IPS-NIHi11 (cell line): ENCODE measurements at places on chromosomes 7 and 10.

DNA sequence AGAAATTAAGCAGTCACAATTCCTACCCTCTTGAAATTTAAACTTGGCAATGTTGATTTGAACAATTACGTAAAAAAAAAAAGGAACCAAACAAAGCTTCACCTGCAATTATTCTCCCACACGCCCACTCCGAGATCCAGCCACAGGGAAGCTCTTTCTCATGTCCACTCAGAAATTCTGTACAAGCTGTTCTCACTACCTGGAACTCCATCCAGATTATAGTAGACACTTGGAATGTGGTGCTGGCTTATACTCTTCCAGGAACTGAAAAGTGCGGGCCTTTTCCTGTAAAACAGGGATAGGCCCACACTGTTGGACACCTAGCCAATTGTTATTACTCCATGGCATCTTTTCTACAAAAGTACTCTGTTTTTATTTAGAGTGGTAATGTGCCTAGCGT lies 20.3 kb upstream of the TOMM7 start:
- DNase-seq, result no peak

- no peak for DNase-seq
Measured at GRCh38 chr7:2775785-2776184, 68.3 kb downstream of the GNA12 start.

GRCh38 chr7:1015196-1016121 lies 28.9 kb upstream of the GPR146 start:
- no peak for DNase-seq

DNA sequence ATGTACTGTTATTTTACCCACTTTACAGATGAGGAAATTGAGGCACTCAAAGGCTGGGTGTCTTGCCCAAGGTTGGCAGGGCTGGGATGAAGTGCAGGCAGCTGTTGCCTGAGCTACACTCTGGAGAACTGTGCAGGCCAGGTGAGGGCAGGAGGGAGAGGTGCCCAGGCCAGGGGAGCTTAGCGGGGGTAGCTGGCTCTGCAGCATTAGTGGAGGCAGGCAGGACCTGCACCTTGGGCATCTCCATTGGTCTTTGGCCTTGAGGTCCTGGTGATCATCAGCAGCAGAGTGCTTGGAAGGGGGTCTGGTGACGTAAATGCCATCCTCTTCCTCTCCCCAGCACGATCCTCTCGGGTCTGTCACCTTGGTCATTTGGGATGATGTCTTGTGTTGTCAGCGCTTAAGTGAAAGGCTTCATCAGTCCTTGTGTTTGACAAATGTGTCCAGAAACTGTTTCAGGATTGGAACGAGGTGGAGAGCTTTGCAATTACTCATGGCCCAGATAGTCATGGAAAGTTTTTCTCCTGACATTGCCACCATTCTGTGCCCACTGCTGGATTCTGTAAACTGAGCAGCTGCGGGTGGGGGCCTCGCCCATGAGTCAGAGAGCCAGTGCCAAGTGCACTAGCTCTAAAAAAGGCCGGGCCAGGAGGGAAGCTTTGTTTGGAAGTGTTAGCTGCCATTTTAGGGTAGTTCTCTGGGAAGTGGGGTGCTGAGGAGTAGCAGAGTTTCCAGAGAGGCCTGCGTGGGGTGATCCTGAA lies 47.6 kb downstream of the TSPAN15 start:
- no peak for DNase-seq

DNA sequence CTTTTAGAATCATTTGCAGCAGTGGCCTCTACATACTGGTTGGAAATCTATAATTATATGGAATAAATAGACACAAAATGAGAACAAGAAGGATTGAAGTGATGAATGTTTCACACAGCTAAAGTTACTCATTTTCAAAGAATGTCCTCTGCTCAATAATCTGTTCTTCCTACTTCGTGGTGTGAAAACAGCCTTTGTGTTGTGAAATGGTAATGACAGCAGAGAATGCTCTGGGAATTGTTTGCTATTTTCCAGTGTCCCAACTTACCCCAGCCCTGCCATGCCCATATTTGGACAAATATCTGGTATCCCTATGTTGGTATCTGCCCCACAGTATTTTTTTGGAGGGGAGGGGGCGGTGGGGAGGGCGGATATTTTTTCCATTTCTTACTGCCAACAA lies 130.4 kb downstream of the GLI3 start:
- DNase-seq, result no peak

DNA sequence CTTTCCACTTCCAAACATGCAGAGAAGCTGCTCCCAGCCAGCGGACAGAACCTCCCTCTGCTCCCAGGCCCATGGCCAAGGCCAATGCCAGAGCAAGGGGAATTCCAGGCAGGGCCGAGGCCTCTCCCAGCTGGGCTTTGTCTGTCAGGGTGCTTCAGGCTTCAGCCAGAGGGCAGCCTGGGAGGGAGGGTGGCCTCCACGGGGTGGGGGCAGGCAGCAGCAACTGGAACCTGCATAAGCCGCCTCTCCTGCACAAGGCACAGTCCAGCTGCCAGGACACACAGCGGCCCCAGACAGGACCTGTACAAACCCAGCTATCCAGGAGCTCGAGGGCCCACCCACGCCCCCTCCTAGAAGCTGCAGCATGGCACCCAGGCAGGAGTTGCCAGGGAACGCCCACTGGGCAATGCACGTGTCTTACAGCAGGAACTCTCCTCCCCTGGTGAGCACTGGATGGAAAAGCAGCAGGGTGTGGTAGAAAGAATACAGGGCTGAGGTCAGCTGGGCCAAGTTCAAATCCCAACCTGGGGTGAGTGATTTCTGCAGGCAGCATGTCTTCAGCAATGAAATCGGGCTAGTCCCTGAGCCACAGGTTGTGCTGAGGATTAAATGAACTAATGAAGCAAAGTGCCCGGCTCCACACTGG lies 7.6 kb downstream of the FAM53B start:
- peak; percentile 43 for DNase-seq

GRCh38 chr10:82981137-82981723 lies 1106.2 kb downstream of the NRG3 start:
- no peak for DNase-seq

DNA sequence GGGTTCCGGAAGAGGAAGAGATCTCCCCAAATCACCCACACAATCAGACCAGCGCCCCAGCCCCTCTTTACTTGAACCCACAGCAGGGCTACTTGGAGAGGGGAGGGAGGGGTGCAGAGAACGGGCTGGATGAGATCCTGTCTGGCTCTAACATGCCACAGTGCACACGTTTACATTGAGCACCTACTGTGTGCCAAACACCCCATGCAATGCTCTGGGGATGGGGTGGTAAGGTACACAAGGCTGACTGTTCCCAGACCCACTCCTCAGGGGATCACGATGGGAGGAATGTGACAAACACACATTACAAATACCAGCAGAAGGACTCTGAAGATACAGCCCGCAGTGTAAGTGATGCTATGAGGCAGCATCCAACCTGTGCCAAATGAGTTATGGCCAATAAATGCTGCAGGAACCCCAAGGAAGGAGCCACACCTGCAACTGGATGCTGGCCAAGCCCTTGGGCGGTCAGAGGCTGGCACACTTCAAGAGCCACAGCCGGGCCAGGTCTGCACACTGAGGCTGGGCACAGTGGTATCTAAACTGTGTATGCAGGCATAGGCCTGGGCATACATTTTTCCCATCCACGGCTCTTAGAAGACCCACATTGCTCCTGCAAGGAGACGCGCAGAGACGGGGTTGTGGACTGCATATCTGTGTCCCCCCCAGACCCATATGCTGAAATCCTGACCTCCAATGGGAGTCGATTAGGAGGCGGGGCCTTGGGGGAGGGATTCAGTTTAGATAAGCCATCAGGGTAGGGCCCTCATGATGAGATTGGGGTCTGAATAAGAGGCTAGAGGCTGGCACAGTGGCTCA lies 6.4 kb downstream of the SPOCK2 start:
- DNase-seq, result no peak

- DNase-seq, result no peak
Measured at GRCh38 chr10:113434315-113434714, 118.5 kb upstream of the HABP2 start.

GRCh38 chr10:132827861-132828539 lies 42.1 kb upstream of the NKX6-2 start:
- peak; percentile 2 for DNase-seq

DNA sequence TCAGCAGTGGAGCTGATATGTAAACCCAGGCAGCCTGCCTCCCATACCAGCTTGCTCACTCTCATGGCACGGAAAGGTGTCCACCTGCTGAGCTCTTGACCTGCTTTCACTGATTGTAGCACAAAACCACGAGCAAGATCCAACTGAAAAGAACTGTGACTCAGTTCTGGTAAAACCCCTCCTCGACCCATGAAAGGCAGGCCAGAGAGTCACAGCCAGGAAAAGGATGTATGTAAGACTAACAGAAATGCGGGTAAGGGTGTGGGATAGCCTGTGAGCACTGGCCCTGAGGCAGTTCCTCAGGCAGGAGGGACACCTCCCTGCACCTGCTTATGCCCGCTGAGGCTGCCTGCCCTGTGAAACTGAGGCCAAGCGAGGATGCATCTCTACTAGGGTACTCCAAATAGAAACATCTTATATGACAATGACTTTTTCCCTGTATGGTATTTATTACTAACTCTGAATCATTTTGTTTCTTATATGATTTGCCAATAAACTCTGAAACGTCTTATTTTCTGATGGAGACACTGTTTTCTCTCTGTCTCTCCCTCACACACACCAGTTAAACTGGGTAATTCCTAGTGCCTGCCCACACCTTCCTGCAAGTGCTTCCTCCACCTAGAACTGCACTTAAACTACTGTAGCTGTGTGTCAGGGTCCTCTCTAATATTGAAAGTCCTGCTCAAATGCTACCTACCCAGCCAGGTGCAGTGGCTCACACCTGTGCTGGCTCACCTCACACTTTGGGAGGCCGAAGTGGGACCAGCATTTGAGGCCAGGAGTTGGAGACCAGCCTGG lies 73.3 kb upstream of the GHITM start:
- DNase-seq, result no peak

- DNase-seq, result no peak
Measured at GRCh38 chr10:61100887-61101286, 156.9 kb upstream of the RHOBTB1 start.

GRCh38 chr10:79413196-79413595 lies 32.2 kb downstream of the ZCCHC24 start:
- DNase-seq, result no peak

- DNase-seq, result no peak
Measured at GRCh38 chr10:10020945-10021344, 996.7 kb upstream of the CELF2 start.
